Nucleus accumbens (tissue), 56 donors: ENCODE measurements at places on chromosomes 7 and 10.

DNA sequence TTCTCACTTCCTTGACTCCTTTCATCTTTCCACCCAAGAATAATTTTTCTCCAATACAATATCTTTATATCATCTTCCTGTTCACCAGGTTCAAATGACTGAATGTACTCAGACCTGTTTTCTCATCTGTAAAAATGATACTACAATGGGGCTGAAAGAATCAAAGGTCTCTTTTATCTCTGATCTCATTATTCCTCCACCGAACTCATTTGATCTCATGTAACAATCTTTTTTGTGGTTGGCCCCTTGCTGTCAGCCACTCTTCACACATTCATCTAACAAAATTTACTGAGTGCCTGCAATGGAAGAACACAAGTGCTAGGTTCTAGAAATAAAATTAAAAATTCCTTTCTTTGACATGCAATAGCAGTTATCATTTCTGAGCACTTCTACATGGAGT, 65.0 kb downstream of the GRM8 start:
- DNase-seq, result no peak

- DNase-seq, result peak; percentile 43
Observed at GRCh38 chr7:774161-775109, 47.4 kb upstream of the PRKAR1B start.

DNA sequence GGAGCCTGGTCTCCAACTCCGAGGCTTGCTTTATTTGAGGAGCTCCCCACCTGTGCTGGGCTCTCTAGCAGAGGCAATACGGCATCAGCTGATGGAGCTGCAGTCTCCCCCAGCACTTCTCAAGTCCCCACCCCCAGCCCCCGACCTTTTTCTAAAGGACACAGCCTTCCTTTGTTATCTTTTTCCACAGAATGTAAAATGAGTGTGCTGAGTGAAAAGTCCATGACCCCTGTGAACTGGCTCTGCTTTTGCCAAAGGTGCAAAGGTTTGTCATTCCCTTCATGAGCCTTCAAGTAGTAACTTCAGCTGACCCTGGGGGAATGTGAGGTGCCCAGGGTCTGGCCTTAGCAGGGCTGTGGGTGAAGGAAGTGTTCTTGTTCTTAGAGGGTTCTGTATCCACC, 25.5 kb downstream of the LRRC4 start:
- DNase-seq, result no peak

DNA sequence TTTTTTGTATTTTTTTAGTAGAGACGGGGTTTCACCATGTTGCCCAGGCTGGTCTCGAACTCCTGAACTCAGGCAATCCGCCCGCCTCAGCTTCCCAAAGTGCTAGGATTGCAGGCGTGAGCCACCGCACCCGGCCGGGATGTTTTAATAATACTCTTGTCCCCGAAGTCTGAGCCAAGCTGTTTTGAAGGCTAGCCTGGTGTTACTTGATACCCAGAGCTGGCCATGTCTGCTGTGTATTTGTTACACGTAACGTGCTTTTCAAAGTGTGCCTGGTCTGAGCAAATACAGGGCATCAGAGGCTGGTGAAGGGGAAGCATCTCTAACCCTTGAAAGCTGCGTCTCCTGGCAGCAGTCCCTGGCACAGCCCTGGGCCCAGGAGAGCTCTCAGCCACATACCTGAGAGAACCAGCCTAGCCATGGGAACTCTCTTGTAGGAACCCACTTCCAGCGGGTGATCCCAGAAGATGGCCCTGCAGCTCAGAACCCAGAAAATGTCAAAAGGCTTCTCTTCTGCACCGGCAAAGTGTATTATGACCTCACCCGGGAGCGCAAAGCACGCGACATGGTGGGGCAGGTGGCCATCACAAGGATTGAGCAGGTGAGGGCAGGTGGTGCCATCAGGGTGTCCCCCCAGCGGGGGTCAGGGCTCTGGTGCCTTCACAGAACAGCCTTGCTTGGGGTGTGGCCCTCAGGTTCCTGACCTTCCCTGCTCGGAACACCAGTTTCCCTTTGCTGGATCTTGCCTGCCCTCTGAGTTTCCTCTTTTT, 41.7 kb upstream of the ZMIZ2 start:
- no peak for DNase-seq

DNA sequence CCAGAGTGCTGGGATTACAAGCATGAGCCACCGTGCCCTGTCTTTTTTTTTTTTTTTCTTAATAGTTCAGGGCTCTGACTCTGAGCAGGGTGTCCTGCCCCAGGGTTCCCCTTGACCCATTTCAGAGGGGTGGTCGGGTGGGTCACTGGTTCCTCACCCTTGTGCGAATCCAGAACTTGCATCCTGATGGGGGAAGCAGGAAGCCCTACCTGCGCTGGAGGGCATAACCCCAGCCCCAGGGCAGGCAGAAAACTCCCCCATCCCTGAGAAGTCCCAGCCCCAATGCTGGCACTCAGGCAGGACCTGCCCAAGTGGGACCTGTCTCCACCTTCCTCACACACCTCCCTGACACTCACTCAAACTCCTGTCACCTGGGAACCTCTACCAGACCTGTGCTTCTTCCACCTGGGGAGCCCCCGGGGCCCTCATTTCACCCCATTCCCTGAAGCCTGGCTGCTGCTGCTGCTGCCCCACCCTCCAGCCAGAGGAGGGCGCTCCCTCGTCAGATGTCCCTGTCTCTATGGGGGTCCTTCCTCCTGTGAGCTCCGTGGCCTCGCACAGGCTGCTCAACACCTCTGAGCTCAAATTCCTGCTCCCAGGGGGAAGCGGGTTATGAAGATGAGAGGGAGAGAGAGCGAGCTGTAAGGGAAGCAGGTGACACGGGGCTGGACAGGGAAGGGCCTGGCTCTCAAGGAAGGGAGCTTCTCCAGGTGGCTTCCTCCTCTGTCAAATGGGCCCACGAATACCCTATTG, 15.1 kb upstream of the ZNF273 start:
- no peak for DNase-seq

- DNase-seq, result no peak
Observed at GRCh38 chr7:150784954-150785353, 15.2 kb downstream of the TMEM176B start.

DNA sequence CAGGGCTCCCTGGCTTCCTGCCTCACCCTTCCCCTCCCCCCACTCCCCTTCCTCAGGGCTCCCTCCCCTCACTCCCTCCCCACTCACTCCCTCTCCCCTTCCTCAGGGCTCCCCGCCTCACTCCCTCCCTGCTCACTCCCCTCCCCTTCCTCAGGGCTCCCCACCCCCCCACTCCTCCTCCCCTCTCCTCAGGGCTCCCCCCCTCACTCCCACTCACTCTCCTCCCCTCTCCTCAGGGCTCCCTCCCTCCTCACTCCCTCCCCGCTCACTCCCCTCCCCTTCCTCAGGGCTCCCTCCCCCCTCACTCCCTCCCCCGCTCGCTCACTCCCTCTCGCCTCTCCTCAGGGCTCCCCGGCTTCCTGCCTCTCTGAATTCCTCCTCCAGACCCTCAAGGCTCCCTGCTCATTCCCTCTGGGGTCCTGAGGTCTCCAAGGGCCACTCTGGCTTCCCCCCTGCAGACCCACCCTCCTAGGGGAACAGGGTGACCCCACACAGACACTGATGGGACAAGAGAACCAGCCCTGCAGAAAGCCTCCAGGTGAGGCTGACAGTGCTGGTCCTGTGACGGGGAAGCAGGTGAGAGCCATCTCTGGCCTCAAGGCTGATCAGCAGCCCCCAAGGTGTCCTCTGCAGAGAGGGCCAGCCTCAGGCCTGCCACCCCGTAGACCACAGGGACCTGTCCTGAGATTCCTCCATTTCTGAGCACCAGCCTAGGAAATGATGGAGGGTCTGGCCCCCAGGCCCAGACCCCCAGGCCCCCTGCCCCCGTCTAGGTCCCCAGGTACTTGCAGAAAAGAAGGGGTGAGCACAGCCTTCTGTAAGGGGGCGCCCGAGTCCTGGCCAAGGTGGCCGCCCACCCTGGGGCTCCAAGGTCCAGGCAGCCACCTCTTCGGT, 47.2 kb downstream of the PWWP2B start:
- DNase-seq, result no peak

DNA sequence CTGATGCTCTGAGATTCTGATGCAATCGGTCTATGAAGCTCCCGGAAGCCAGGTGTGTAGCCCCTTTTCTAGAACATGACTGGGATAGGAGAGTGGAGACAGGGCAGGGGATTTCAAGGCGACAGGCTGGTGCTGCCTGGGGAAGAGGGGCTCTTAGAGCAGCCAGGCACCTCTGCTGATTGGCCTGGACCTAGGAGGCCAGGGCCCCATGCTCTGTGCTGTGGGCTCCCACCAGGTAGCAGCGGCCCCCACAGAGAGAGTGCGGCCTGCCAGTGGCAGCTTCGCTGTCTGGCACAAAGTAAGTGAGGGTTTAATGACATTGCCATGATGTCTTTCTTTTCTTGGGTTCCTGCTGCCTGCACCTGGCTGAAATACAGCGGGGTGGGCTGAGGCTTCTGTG, 99.4 kb upstream of the PODXL start:
- DNase-seq, result no peak

GRCh38 chr10:46074196-46074946, 28.3 kb upstream of the MSMB start:
- DNase-seq, result no peak
